ENCODE measurements at places on chromosomes 11 and 22. TPM values are rescaled to one million over a fixed set of nuclear protein-coding genes. Genes with fewer than 3 reads are reported as not detected.

Gene BATF2
- 12.3 TPM for total RNA-seq

GRCh38 chr22:44620129-44620840 is 81.7 kb upstream of the PRR5 start:
- no peak overlapping the region for H3K27ac ChIP-seq
- peaks cover 15% of the 10 kb centered on the region for H3K27me3 ChIP-seq
- H3K4me3 ChIP-seq = no peak overlapping the region
- peak; percentile 64 for DNase-seq
- H3K36me3 ChIP-seq = no peaks in the 10 kb centered on the region
- H3K4me1 ChIP-seq = peaks cover 9% of the 10 kb centered on the region

Gene AMOTL1
- 14.3 TPM for total RNA-seq

DNA sequence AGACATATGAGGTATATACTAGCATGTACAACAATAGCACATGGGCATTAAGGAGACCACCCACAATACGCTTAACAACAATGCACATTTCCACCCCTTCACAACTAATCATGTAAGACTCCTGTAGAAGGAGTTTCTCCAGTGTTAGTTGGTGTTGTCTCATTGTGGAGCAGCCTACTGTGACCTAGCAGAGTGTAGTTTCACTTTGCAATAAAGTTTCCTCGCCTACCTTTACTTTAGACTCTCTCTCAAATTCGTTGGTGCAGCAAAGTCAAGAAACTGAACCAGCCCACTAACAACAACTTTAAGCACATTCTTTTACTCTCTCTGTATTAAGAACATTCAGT is 863.6 kb downstream of the FAM181B start:
- no peak overlapping the region for H3K4me3 ChIP-seq
- no peaks in the 10 kb centered on the region for H3K27me3 ChIP-seq
- H3K36me3 ChIP-seq = no peaks in the 10 kb centered on the region
- no peaks in the 10 kb centered on the region for H3K4me1 ChIP-seq
- no peak for DNase-seq
- H3K27ac ChIP-seq = no peak overlapping the region

DNA sequence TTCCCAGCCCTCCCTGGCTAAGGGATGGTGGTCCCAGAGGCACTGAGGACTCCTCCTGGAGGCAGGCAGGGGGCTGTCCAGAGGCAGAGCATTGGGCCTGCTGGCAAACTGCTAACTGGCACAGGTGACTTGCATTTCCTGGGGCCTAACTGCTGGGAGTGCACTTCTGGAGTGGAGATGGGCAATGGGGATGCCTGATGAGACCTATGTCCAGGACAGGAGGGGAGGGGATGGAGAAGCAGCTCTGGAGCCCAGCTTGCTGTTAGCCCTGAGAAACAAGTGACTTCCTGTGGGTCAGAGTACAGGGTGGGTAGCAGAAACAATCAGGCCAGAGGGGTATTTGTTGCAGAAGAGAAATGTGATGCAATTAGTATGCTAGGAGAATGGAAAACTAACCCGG is 253.2 kb downstream of the ST3GAL4 start:
- peaks cover 11% of the 10 kb centered on the region for H3K27me3 ChIP-seq
- DNase-seq = no peak
- H3K36me3 ChIP-seq = no peaks in the 10 kb centered on the region

Gene OR2AT4
- not detected for total RNA-seq

DNA sequence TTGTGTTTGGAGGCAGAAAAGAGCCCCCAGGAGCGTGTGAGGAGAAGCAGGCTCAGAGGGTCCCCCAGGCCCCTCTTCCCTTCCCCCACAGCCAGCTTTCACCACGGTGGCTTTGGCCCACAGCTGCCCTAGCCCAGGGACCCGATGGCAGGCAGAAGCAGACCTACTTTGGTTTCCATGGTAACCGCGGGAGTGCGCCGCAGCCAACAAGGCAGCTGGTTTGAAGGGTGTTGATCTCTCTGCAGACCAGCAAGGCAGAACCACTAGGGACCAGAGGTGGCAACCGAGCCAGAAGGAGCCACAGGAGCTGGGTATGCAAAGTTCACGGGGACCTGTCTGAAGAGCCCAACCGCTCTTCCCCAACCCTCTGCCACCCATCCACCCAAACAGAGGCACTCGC is 69.4 kb downstream of the BUD13 start:
- no peak overlapping the region for H3K27ac ChIP-seq
- no peaks in the 10 kb centered on the region for H3K36me3 ChIP-seq
- H3K4me1 ChIP-seq = peaks cover 9% of the 10 kb centered on the region
- DNase-seq = no peak
- H3K27me3 ChIP-seq = peaks cover 5% of the 10 kb centered on the region
- H3K4me3 ChIP-seq = no peak overlapping the region

Gene DMC1
- total RNA-seq = 86.2 TPM

Gene ANO9
- total RNA-seq = 129 TPM

DNA sequence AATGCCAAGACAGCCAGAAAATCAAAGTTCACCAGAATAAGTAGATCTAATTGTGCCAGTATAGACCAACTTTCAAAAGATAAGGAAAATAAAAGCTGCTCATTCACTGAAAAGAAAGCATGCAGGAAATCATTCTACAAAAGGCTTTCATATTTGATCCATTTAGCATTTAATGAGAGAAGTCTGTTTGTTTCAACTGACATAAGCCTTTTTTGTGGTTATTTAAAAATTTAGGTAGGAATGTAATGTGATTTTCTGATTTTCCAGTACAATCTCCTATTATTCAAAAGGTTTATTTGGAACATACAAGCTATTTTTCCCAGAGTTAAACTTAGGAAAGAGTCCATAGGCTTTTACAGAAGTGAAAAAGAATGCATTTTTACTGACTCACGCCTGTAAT is 92.7 kb downstream of the SBF2 start:
- no peak overlapping the region for H3K27ac ChIP-seq
- H3K27me3 ChIP-seq = no peaks in the 10 kb centered on the region
- no peaks in the 10 kb centered on the region for H3K36me3 ChIP-seq
- DNase-seq = no peak
- H3K4me3 ChIP-seq = no peak overlapping the region
- no peaks in the 10 kb centered on the region for H3K4me1 ChIP-seq

Gene GRAP2
- total RNA-seq = 28.4 TPM

Gene NAA40
- total RNA-seq = 36.0 TPM

DNA sequence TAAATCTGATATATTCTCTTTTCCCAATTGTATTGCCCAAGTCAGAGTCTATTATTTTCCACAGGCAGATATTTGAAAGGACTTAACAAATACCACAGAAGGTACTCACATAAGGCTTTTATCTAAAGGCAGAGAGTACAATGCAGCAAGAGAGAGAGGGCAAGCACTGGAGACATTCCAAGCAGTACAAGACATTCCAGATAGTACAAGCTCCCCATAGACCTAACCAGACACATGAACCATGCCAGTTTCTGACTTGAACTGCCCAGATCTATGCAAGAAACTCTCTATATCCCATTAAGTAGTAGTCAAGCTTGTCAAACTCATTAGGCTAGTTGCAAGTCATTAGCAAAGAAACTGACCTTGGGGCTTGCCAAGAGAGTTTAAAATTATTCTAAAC is 11.2 kb upstream of the MS4A6E start:
- no peak overlapping the region for H3K4me3 ChIP-seq
- H3K27me3 ChIP-seq = no peaks in the 10 kb centered on the region
- no peaks in the 10 kb centered on the region for H3K36me3 ChIP-seq
- no peak overlapping the region for H3K27ac ChIP-seq
- H3K4me1 ChIP-seq = no peaks in the 10 kb centered on the region

DNA sequence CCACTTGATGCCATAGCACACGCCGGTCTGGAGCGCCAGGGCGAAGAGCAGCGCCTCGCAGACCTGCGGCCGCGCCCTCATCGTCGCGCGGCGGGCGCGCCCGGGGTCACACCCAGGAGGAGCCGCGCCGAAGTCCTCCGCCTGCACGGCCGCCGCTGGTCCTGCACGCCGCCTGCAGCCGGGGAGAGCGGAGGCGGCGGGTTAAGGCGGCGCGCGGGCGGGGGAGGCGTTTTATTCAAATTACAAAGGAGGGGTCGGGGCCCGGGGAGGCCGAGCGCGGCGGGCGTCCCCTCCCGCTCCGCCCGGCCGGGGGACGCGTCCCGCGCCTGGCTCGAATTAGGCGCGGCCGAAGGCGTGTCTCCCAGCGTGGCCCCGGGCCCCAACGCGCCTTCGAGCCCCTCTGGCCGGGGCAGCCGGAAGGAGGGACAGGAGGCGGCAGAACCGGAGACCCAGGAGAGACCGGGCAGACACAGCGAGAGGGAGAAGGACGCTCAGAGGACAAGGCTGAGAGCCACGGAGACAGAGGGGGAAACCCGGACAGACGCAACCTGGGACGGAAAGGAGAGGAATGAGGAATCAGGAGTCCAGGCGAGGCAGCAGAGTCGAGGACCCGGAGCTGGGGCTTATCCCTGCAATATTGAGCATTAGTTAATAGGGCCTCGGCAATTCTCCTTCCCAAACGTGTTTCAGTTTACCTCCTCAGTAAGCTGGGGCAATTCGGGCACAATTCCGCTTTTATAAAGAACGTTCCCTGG is at the start of gene WNT11:
TSS of gene WNT11 (minus strand) at position 176 of the 755 bp plus-strand sequence. CDS start at position 81, 95 bp downstream.
- peaks cover 63% of the 10 kb centered on the region for H3K27me3 ChIP-seq
- peak within 1 kb of the TSS; percentile 64 for H3K4me3 ChIP-seq
- H3K36me3 ChIP-seq = no peaks in the 10 kb centered on the region
- peak within 1 kb of the TSS; percentile 61 for H3K27ac ChIP-seq
- DNase-seq = peak; percentile 82
- peaks cover 55% of the 10 kb centered on the region for H3K4me1 ChIP-seq

DNA sequence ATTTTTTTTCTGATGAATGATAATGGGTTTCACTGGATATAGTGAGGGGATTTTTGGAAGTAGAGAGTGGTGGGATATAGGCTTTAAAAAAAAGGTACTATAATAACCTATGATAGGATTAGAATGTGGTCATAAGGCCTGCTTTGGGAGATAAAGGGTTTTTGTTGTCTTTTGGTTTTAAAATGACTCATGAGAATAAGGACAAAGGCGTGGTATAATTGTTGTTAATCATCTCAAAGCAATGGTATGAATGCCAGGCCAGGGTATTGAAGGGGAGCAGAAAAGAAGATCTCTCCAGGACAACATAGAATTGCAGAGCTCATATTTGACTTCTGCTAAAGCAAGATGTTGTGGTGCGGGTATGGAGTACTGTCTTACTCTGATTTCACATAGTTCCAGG is 579.4 kb downstream of the JRKL start:
- no peaks in the 10 kb centered on the region for H3K4me1 ChIP-seq
- no peak overlapping the region for H3K4me3 ChIP-seq
- H3K27me3 ChIP-seq = no peaks in the 10 kb centered on the region
- H3K27ac ChIP-seq = no peak overlapping the region

- DNase-seq = no peak
- H3K4me3 ChIP-seq = no peak overlapping the region
- no peak overlapping the region for H3K27ac ChIP-seq
- no peaks in the 10 kb centered on the region for H3K4me1 ChIP-seq
Measured at GRCh38 chr22:17334059-17334458, 35.2 kb upstream of the CECR2 start.

Gene NEFH
- 0.32 TPM for total RNA-seq

- H3K36me3 ChIP-seq = no peaks in the 10 kb centered on the region
- H3K27ac ChIP-seq = peak overlapping the region; percentile 88
- peak; percentile 54 for DNase-seq
- peaks cover 57% of the 10 kb centered on the region for H3K4me1 ChIP-seq
Measured at GRCh38 chr22:37500745-37501609, 14.8 kb upstream of the MFNG start.

DNA sequence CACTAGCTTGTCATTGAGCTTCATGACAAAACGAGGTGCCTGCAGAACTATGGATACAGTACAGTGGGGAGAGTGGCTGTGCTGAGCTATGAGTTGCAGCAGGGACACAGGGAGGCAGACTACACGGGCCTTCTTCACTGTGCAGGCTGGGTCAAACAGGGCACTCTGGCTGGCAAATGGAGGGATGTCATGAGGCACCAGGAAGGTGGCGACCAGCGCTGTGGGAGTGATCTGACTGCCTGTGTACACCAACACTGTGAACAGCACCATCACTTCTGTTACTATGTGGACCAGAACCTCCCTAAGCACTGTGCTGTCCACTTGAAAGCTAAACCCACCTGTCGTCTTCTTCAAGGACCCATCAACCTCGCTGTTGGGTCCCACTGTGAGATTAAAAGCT is 3.1 kb downstream of the PKDREJ start:
- no peaks in the 10 kb centered on the region for H3K27me3 ChIP-seq
- H3K36me3 ChIP-seq = no peaks in the 10 kb centered on the region
- peaks cover 17% of the 10 kb centered on the region for H3K4me1 ChIP-seq
- no peak overlapping the region for H3K27ac ChIP-seq
- no peak overlapping the region for H3K4me3 ChIP-seq

DNA sequence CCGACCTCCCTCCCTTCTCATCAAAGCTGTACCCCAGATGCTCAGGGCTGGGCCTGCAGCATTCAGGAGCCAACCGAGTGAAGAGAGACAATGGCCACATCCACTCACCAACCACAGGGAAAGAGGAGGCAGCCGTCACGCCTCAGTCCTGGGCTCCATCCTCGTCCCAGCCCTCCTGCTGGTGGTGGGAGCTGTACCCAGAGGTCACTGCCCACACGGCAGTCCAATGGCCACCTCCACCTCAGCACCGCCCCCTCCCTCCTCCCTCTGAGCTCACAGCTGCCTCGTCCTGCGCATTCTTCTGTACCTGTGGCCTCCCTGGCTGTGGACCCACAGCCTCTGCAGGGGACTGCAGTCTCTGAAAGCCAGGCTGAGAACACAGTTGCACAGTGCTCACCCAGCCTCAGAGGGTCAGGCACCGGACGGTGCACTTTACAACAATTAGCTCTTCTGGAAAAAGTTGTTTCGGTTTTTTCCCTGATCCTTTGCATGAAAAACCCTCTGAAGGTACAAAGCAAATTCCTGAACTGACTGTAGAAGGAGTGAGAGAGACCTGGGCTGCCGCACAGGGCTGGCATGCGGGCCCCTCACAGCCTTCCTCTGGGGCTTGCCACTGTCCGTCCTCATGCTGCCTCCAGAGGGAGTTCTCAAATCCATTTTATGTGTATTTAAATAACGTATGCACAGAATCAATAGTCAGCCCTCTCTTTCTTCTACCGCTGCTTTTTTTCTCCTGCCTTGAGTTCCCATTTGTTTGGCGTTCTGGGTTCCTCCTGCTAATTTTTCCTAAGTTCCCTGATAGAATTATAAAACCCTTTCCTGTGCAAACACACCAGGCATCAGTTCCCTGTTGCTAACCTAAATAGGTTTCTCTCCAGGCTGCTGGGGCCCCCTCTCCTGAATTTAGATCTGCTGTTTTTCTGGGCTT is 52.7 kb downstream of the PHF21B start:
- no peak overlapping the region for H3K27ac ChIP-seq
- H3K4me3 ChIP-seq = no peak overlapping the region
- H3K4me1 ChIP-seq = no peaks in the 10 kb centered on the region
- DNase-seq = no peak
- H3K27me3 ChIP-seq = peaks cover 17% of the 10 kb centered on the region

Gene TBX1
- not detected for total RNA-seq

Gene STK33
- total RNA-seq = 5.6 TPM

- H3K27me3 ChIP-seq = no peaks in the 10 kb centered on the region
- no peak overlapping the region for H3K4me3 ChIP-seq
- H3K27ac ChIP-seq = no peak overlapping the region
- no peaks in the 10 kb centered on the region for H3K36me3 ChIP-seq
Measured at GRCh38 chr11:131179836-131180235, 190.6 kb upstream of the NTM start.
